ENCODE measurements at places on chromosomes 7 and 10.

GRCh38 chr7:7438851-7439250 lies 96.8 kb downstream of the COL28A1 start:
- no peak for DNase-seq

DNA sequence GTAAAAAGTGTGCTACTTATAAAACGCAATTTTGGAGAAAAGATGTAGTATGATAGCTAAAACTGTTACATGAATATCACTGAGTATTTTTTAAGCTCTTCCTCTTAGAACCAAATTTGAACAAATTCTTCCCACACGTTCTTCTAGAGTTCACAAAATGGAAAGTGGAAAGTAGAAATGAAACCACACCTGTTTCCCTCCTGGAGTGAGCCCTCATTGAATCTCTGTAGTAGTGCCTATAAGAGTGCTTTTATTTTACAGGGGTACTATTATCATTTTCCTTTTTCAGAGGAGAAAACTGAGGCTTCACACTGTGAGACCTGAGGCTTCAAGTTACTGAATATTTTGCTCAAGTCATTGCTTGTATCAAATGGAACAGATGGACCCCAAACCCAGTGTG lies 393.0 kb downstream of the NRG3 start:
- DNase-seq: no peak

DNA sequence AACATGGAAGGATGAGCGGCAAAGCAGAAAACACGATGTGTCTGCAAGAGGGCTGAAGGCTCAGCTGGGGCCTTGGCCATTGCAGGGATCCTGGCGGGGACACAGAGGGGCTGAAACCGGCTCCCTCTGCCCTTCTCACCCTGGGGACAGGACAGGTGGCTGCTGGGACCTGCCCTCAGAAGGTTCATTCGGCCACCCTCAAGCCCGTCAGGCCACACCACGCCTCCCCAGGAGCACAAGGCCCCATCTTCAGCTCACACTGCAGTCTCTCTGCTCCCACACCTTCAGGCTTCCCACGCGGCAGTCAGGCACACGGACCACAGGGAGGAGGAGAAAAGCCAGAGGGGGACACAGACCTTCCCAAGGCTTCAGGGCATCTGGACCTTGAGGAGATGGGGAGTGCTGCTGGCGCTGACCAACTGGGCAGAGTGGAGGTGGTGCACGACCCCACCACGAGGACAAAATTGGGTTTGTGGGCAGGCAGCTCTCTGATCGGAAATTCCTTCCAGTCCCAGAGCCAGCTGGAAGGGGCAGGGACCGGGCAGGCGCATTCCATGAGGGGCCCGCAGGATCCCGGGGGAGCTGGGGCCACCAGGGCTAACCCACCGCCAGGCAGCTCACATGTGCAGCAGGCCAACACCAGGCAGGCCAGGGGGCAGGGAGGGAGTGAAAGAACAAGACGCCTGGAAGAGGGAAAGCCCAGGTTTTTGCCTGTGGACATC lies 104.0 kb downstream of the MAD1L1 start:
- DNase-seq: no peak

GRCh38 chr10:132664407-132664806 lies 121.5 kb downstream of the NKX6-2 start:
- DNase-seq: no peak

- DNase-seq: no peak
Measured at GRCh38 chr10:95467162-95467599, 94.0 kb downstream of the SORBS1 start.

DNA sequence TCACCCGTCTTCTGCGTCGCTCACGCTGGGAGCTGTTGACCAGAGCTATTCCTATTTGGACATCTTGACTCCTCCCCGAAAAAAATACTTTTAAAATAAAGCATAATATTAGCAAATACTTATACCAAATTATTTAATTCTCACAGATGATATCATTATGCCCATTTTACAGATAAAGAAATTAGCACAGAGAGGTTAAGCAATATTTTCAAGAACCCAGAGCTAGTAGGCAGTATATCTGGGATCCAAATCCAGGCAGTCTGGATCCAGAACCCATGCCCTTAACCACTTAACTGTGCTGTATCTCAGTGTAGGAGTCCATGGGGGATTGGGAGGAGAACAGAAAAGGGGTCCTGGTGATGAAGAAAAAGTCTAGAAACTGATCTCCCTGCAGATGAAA lies 6.1 kb downstream of the IQUB start:
- DNase-seq: no peak

DNA sequence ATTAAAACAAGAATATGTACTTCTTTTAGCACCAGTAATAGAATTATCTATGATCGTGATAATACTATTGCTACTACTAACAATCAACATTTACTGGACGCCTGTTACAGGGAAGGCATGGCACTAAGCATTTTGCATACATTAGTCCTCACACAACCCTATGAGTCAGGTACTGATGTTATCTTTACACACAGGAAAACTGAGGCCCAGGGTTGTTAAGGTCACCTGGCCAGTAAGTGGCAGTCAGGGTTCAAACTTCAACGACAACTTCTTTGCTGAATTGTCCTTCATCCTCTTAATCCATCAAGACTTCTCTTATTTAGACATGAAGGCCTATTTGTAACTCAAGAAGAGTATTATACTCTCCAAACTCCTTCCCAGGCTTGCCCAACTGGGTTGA lies 41.9 kb upstream of the ACSL5 start:
- DNase-seq: no peak

DNA sequence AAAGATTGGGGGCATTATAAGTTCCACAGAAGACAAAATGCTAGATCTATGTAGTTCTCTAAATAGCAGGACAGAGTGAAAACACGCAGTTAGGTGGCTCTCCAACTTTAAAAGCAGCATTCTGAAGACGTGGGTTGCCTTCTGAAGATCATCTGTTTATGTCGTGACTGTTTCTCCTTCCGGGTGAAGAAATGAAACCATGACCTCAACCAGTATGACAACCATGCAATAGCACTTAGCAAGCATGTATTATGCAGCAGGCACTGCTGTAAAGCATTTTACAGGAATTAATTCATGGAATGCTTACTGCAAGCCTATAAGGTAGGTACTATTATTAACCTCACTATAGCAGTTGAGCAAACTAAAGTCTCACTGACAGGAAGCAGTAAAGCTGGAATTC lies 125.2 kb downstream of the SLC25A13 start:
- DNase-seq: no peak

DNA sequence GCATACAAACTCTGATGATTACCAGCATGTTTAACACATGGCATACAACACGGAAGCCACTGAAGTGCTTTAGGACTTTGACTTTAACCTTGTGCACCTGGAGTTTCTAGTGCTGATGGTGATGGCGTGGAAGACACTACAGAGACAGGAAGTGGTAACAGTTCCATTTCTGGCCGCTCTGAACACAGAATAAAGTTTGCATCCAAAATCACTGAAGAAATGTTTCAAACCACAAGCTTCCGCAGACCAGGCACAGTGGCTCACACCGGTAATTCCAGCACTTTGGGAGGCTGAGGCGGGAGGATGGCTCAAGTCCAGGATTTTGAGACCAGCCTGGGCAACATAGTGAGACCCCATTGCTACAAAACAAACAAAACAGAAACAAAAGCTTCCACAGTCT lies 40.3 kb upstream of the TNPO3 start:
- no peak for DNase-seq

DNA sequence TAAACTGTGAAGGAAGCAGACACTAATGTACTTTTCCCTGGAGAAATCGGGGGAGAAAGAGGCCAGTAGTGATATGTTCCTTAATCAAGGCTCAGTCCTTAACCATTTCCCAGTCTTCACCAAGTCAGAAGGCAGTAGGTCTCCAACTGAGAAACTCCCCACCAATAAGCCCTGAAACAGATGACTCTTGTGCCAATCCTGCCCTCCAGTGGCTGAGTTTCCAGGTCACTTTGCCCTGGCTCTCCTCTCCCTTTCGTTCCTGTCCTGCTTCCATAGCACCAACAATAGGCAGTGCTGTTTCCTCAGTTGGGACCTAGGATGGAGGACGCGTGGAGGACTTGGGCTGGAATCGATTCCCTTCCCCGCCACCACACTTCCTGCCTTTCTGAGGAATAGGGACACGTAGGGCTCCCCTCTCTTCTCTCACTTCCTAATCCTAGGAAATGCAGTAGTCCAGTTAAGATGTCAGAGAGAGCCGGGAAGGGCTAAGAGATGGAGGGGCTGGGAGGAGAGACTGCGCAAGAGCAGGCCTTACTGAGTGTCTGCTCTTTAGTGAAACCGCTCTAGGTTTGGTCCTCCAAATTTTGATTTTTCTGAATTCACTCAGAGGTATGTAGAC lies 23.4 kb downstream of the ATOH7 start:
- DNase-seq: no peak

GRCh38 chr10:121089434-121089833 lies 238.3 kb downstream of the WDR11 start:
- no peak for DNase-seq

GRCh38 chr10:93073539-93074146 lies at the start of gene CYP26A1:
TSS of gene CYP26A1 (plus strand) at chr10:93073893. CDS start at chr10:93073935, 42 bp downstream.
- no peak for DNase-seq

DNA sequence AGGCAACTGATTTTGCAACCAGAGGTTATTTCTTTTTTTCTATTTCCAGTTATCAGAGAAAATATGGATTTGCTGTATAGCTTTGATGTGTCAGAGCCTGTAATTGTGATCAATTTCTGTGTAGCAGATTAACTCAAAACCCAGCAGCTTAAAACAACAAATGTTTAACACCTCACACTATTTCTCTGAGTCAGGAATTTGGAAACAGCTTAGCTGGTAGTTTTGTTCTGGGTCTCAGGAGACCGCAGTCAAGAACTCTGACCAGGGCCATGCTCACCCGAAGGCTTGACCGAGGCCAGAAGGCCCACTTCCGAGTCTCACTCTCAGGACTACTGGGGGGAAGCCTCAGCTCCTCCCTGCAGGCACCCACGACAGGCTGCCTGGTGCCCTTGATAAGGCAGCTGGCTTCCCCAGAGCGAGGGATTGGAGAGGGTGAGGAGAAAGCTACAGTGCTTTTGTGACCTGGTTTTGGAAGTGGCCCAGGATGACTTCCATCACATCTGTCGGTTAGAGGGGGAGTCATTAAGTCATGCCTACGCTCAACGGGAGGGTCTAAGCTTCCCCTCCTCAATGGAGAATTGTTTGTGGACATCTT lies 105.7 kb upstream of the SHH start:
- DNase-seq: no peak

- DNase-seq: no peak
Measured at GRCh38 chr10:6065406-6065805, 3.2 kb upstream of the IL2RA start.

- no peak for DNase-seq
Measured at GRCh38 chr10:45280113-45280760, 35.2 kb downstream of the OR13A1 start.

GRCh38 chr7:140610204-140611165 lies 30.1 kb downstream of the DENND2A start:
- no peak for DNase-seq

GRCh38 chr7:85014936-85015660 lies 171.8 kb downstream of the SEMA3D start:
- DNase-seq: no peak

DNA sequence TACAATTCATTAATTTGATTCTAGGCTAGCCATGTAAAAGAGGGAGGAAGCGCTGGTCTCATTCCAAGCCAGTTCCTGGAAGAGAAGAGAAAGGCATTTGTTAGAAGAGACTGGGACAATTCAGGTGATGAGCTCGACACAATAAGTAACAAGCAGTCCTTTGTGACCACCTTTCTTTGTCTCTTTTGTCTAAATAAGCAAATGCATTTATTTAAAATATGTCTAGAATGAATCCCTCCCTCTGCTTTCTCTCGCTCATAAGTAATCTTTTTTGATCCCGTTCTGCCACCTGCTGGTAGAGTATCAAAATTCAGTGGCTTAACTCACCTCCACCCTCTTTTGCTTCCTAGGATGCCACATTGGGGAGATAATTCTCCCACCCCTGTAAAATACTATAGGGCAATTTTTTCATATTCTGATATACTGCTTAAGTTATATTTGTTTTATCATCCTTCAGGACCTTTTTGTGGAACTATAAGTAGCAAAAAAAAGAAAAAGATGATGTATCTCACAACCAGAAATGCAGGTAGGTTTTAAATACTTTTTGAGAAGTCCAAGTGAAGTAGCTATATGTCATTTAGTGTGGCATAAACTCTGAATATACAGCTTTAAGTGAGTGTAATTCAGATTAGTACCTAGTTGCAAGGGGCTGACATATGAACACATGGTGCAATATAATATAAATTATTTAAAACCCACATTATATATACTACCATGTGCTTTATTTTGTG lies 91.5 kb downstream of the GSDME start:
- no peak for DNase-seq

GRCh38 chr10:61899997-61900828 lies 1.3 kb upstream of the ARID5B start:
- no peak for DNase-seq

DNA sequence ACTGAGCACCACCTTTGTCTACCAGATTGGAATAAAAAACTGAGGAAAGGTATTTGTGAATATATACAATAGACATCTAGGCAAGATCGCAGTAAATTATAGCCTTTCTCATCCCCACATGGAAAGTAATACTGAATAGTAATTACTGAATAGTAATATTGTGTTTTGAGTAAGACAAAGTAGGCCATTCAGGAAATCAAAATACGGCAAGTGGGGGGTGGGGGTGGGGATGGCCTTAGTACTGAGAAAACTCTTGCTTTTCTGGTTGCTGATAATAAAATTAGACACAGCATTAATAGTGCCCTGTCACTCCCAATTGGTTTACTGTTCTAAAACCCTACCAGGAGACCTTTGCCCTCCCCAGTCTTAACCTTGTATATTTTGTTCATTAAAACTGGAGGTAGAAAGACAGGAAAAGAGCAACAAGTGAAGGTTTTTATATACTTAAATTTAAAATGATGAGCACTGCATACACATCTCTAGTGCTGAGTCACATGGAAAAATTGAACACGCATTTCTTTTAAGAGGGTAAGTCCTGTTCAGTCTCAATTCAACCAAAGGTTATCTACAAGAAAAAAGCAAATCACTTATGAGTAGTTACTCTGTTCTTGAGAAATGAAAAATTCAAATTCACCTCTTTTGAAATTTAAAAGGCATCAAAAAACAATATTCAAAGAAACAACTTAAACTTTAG lies 65.6 kb downstream of the IGF2BP3 start:
- DNase-seq: no peak

GRCh38 chr10:14162061-14162460 lies 168.7 kb downstream of the FRMD4A start:
- no peak for DNase-seq

DNA sequence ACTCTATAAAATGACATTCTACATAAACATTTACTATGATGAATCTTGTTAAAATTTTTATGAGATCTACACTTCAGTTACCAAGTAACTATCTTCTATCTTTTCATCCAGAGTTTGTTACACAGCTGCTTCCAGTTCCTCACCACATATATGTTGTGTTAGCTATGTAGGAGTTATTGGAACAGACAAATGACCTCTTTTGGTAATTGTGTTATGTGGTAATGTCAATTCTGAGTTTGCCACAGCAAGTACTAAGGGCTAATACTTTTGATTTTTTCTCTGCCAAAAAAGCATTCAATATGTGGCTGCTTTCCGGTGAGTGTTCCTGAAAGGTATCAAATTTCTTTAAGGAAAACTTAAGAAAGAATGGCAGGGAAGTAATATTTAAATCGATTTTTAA lies 573.9 kb upstream of the PCDH15 start:
- no peak for DNase-seq

GRCh38 chr10:122499491-122499941 lies 38.2 kb downstream of the HTRA1 start:
- no peak for DNase-seq

GRCh38 chr7:151117565-151117964 lies 31.3 kb downstream of the AGAP3 start:
- no peak for DNase-seq

GRCh38 chr7:55493408-55493807 lies 78.9 kb downstream of the VOPP1 start:
- no peak for DNase-seq

GRCh38 chr7:133770863-133771492 lies 356.2 kb upstream of the LRGUK start:
- no peak for DNase-seq

Data from stimulated activated CD8-positive, alpha-beta memory T cell treated with anti-CD3 and anti-CD28 coated beads, Interleukin-12 subunit alpha, Interleukin-12 subunit beta, amount 100 ng/mL, for 4 hours (primary cell).